ENCODE measurements at places on chromosomes 2 and 18. TPM values are rescaled to one million over a fixed set of nuclear protein-coding genes. Genes with fewer than 3 reads are reported as not detected.

ARHGAP15 gene
- 1.6 TPM for total RNA-seq

SLC4A3 gene
- 0.72 TPM for total RNA-seq

FABP1 gene
- 2,582 TPM for total RNA-seq

PDCD1 gene
- total RNA-seq: 0.21 TPM

MC5R gene
- not detected for total RNA-seq

TSGA10 gene
- total RNA-seq: 6.1 TPM

ZNF396 gene
- total RNA-seq: 3.6 TPM

GRCh38 chr2:45498661-45499550 lies 112.2 kb downstream of the SRBD1 start:
- no peak for DNase-seq

GRCh38 chr2:201795607-201796477 lies 10.5 kb upstream of the CDK15 start:
- DNase-seq: no peak

GRCh38 chr18:48875942-48876511 lies 74.7 kb downstream of the SMAD7 start:
- DNase-seq: no peak

- no peak for DNase-seq
Observed at GRCh38 chr2:71607151-71607889, 154.0 kb downstream of the DYSF start.

- DNase-seq: no peak
Observed at GRCh38 chr2:145511946-145512345, 992.0 kb upstream of the ZEB2 start.

- peak; percentile 29 for DNase-seq
Observed at GRCh38 chr2:86223140-86223926, 24.1 kb downstream of the MRPL35 start.

- no peak for DNase-seq
Observed at GRCh38 chr18:37516361-37516853, 49.2 kb downstream of the CELF4 start.

DNA sequence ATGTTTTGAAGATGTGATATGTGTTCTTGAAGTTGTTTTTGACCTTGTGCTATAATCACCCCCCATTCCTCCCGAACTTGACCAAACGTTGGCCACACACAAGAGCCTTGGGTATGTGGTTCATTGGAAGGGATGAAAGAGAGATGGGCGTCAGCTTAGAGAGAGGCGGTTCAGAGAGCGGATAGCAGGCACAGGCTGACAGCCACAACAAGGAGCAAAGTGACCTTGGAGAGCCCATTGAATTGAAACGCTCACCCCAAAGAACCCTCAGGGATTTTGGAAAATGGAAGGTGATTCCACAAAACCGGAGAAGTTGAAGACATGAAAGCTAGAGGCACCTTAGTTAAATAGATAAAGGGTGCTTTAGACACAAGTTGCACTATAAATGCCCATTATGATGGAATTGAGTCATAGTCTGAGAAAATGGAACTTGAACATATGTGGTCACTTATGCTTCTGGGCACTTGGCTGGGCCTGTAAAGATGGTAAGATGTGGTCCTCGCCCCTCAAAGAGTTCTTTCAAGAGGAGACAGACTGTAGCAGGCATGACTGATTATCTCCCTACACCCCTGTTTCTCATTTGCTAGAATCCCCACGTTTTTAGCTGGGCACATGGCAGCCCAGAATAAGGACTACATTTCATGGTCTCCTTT lies 188.5 kb upstream of the HAAO start:
- no peak for DNase-seq

GRCh38 chr2:159265171-159265576 lies 21.3 kb downstream of the WDSUB1 start:
- no peak for DNase-seq

DNA sequence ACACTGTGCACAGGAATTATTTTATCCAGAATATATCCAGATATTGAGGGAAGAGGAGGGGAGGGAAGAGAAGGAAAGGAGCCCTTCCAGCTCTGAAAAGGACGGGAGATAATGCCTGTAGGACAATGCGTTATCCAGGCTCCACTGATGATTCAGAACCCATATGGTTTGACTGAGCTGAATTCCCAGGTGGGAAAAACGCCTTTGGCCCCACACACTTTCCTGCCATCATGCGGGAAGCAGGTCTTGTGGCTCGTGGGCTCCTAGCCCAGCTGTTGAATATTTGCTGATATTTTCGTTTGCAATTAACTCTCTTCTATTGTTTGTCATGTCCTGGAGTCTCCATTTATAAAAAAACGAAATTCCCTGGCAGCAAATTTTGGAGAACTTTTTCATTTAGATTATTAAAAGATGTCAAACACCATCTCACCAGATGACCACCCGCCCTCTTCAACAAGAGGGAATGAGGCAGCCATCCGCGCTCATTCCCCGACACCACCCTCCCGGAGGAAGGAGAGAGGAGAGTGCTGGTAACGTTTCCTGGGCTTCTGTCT lies 8.9 kb downstream of the COL6A3 start:
- DNase-seq: no peak

DNA sequence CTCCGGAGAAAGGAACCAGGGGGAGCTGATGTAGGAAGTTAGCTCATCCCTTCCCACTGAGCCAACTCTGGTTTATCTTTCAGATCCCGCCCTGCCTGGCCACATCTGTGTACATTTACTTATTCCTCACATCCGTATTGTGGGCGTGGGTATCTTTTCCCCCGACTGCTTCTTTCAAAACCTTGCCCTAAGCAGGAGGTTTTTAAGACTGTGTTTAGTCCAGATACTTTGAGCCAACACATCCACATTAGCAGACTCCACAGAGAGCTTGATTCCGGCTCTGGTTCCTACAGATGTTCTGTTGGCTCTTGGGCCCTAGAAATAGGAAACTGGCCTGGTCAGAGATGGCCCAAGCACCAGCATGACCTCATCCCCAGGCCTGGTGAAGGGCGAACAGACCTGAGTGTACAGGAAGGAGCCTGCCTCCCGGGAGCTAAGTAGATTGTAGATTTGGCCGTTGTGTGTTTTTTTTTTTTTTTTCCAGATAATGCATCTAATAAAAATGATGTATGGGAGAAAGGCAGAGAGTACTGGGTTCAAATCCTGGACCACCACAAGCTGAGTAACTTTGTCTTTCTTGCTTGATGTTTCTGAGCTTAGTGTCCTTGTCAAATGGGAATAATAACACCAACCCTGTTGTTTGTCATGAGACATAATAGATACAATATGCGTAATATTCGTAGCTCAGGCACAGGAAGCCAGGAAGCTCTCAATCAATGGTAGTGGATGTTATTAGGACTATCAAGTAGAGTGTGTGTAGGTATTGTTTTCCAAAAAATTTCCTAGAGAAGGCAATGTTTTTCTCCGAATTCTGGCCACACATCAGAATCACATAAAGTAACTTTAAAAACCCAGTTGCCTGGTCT lies 92.3 kb downstream of the PRKCE start:
- DNase-seq: peak; percentile 44

- peak; percentile 88 for DNase-seq
Observed at GRCh38 chr2:19362755-19363473, 4.5 kb upstream of the OSR1 start.

DNA sequence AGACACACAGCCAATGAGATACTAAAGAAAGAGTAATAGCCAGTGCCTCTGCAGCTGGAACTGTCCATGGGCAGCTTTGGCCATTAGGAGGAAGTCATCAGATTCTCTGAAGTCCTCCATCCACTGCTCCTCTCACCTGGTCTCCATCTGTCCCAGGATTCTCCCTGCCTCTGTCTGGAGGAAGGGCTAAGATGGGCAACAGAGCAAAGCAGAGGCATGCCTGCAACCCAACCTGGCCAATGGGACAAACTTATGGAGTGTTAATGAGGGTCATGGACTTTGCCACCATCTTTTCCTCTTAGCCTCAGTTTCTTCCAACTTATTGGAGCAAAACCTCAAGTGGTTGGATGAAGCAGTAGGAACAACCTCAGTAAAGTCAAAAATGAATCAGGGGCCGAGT lies 91.5 kb upstream of the SIX3 start:
- DNase-seq: no peak

DNA sequence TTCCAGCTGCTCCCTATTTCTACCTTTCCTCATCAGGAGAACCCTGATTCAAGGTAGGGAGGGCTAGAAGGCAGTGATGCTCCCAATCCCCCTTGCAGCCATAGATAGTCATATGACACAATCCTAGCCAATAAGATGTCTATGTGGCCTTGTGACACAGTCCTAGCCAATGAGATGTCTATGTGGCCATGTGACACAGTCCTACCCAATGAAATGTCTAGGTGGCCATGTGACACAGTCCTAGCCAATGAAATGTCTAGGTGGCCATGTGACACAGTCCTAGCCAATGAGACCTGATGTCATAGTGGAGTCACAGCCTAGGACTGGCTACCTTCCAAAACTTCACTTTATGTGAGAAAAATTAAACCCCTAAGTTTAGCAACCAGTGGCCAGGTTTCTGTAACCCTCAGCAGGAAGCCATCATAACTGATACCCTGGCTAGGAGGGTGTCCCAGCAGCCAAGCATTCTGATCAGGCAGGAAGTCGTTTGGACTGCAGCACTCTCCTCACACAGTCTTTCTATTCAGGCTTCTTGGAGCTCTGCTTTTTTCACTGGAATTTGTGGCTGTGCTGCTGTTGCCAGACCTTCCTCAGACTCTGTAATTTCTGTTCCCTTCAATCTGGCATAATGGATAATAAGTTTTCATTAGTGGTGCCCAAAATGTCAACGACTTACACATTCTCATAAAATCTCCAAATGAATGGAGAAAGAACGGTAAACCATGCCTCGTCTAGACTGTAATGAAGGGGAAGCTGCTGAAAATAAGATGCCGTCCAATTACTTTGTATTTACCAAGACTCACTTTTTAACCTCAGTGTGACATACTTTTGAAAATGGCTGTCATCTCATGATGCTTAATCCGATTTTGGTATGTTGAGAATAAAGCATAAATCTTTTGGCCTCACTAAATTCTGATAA lies 165.0 kb upstream of the NCKAP5 start:
- DNase-seq: no peak

DNA sequence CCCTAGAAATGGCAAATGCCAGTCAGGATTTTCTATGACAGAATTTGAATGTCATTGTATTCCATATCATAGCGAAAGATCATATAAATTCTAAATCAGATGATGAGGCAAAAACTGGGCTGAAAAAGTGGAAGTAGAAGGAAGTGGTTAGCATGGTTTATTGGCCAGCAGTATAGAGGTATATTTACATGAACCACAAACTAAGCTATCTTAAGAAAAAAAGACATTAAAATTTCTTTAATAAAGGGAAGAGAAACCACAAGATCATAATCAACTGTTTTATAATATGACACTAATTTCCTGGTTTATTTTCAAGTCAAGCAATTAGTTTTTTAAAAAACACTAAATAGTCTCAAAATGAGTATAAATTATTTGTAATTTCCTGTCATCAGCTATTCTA lies 123.2 kb upstream of the LRP1B start:
- no peak for DNase-seq

- no peak for DNase-seq
Observed at GRCh38 chr2:34261701-34262100, 662.6 kb upstream of the FAM98A start.

GRCh38 chr2:31319406-31320175 lies 85.6 kb downstream of the EHD3 start:
- DNase-seq: peak; percentile 21

- DNase-seq: no peak
Observed at GRCh38 chr2:233702238-233702637, 9.5 kb downstream of the UGT1A6 start.

DNA sequence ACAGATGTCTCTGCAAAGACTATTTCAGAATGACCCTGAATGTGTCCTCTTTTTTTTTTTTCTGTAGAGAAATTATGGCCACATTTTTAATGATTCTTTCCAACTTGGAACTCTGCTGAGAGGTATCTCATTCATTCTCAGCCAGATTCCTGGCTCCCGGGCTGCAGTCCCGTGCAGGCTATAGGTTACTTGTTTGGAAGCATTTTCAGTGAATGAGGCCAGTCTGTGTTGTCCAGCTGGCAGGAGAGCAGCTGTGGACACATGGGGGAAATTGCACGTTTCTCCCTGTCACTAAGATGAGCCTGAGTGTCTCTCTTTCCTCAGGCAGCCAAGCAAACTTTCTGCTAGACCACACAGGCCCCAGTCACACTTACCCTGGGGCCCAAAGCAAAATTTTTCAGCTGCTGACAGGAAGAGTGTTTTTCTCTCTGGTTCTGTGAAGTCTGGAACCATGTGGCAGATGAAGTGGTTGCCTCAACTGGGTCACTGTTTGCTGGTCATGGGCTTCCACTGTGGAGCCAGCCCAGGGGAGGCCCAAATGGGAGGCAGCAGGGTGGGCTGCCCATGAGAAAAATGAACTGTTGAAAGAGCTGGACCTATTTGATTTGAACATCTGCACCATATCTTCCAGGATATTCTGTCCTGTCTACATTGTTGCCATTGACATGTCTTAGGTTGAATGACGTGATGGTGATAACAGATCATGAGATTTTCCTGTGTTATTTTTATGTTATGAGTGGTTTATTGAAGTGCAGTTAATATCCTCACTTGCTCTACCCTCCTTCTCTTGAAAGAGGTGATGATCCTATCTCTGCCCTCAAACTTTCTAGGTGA lies 431.2 kb downstream of the LPIN1 start:
- no peak for DNase-seq

DNA sequence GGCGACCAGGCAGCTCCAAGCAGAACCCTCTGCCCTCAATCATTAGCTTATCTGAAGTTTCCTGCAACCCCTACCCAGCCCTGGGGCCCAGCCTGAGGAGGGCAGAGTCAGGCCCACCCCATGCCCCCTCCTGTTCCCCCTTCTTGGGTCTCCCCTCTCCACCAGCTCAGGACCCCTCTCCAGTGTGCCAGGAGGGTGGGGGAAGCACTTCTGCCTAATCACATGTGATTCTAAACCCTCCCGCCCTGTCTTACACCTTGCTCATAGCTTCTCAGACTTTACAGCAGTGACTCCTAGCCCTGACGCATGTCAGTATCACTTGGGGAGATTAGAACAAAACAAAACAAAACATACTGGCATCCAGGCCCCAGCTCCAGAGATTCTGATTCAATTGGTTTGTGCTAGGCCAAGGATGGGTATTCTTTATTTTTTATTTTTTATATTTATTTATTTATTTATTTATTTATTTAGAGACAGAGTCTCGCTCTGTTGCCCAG lies 42.5 kb upstream of the ASAP2 start:
- DNase-seq: no peak

DNA sequence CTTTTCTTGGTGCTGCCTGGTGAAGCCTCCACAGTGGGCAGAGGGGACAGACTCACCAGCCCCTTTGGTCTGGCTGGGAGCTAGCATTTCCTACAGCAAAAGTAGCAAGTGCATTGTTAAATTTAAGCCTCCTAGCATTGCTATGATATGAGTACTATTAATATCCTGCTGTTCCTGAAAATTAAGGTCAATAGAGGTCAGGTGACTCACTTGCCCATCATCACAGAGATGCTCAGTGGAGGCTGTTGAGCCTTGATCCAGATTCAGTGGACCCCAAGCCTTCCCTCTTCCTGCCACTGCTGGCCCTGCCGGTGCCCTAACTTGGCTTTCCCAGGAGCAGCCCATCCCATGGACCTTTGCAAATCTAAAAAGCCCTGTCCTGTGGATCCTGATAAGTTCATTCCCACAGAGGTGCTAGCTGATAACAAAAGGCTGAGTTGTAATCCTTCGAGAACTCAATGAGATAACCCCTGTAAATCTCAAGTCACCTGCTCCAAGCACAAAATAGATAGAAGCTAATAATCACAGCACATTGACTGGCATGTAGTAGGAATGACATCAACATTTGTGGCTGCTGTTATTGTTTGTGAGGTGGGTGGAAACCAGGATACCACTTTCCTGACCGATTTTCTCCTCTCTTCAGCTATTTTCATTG lies 84.4 kb downstream of the THNSL2 start:
- DNase-seq: no peak

Measured in colonic mucosa (tissue), 4 donors.